Right lung (tissue), 10 donors: ENCODE measurements at places on chromosomes 16 and 17. TPM values are rescaled to one million over a fixed set of nuclear protein-coding genes. Genes with fewer than 3 reads are reported as not detected.

The PRSS36 gene
- polyA plus RNA-seq = 1.6 TPM

The GPR179 gene
- 0.17 TPM for polyA plus RNA-seq

The INCA1 gene
- polyA plus RNA-seq = 9.5 TPM

The TERB1 gene
- 0.10 TPM for polyA plus RNA-seq

The EFNB3 gene
- polyA plus RNA-seq = 37.8 TPM

The CHD9NB gene
- 8.5 TPM for polyA plus RNA-seq

The PPP1R1B gene
- polyA plus RNA-seq = 50.3 TPM

The RNU2-1 gene
- polyA plus RNA-seq = not detected

The MT1G gene
- polyA plus RNA-seq = not detected

The MT4 gene
- polyA plus RNA-seq = not detected

The CASKIN1 gene
- polyA plus RNA-seq = 0.16 TPM

The TBC1D3C gene
- polyA plus RNA-seq = not detected

The AOC2 gene
- polyA plus RNA-seq = 1.8 TPM

The ITGB4 gene
- polyA plus RNA-seq = 10.9 TPM

The CX3CL1 gene
- polyA plus RNA-seq = 8.9 TPM

The RND2 gene
- 1.6 TPM for polyA plus RNA-seq

The EXOC3L1 gene
- 8.7 TPM for polyA plus RNA-seq

The AXIN2 gene
- polyA plus RNA-seq = 53.9 TPM

The HS3ST3A1 gene
- polyA plus RNA-seq = 4.4 TPM

The IQCK gene
- 25.1 TPM for polyA plus RNA-seq

The CLDN9 gene
- 4.0 TPM for polyA plus RNA-seq

The FAM20A gene
- polyA plus RNA-seq = 5.3 TPM

The ENPP7 gene
- not detected for polyA plus RNA-seq

The KRTAP9-4 gene
- not detected for polyA plus RNA-seq

The VPS25 gene
- 66.5 TPM for polyA plus RNA-seq

The KRTAP1-1 gene
- not detected for polyA plus RNA-seq

The BOLA2 gene
- 5.4 TPM for polyA plus RNA-seq

The CCL1 gene
- polyA plus RNA-seq = not detected

The WRAP53 gene
- polyA plus RNA-seq = 17.5 TPM

The CDRT15L2 gene
- not detected for polyA plus RNA-seq

The SCGB1C2 gene
- not detected for polyA plus RNA-seq

The PLA2G10 gene
- not detected for polyA plus RNA-seq

The SPATA22 gene
- polyA plus RNA-seq = not detected
